Inflammatory macrophage treated with lipopolysaccharide for 1 hour (primary cell): ENCODE measurements at places on chromosomes 3 and 15.

DNA sequence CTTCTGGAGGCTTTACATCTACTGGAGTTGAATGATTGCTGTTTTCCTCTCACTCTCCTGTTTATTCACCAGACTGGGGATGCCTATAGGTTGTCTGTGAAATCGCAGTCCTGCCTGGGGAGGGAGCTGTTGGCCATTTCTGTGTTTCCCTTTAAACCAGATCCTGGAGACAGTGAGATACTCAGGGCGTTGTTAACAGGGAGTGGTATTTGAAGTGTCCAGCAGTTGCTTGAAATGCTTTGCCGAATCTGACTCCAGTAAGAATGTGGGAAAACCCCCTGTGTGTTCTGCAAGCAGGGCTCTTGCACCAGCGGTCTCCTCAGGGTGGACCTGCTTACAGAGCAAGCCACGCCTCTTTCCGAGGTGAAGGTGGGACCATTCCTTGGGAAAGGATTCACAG, 4.3 kb upstream of the LRRK1 start:
- no peak for DNase-seq

- DNase-seq = no peak
Measured at GRCh38 chr3:173993299-173993698, 595.8 kb downstream of the NLGN1 start.

DNA sequence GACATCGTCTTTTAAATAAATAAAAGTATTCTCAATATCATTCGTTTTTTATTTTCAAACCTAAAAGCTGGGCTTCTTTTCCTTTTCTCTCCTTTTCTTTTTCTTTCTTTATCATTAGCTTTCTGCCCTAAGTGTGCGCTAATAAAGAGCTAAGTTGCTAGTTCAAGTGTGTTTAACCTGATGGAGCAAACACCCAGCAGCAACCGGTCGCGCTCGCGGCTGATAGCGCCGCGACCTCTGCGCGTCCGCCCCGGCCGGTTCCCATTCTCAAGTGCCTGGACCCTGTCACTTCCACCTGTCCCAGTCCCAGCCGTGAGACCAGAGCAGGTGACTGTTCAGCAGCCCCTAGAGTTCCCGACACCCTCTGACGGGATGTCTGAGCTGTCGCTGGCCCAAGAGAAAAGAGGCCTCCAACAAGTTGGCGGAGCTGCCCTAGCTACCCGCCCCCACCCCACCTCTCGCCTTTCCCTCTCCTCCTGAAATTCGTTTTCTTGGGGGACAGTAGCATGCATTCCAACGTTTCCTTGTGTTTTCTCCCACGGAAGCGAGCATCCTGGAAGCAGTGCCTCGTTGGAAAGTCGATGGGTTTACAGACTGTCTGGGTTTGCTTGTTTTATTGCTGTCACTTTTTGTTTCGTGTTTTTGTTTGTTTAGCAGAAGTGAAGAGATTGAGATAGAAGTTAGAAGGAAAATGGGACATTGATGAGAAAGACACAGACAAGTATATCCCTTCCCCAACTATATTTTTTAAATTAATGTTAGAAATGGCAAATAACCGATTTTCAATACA, 3.1 kb upstream of the MECOM start:
- DNase-seq = no peak

- DNase-seq = no peak
Measured at GRCh38 chr3:3209714-3210113, 30.2 kb upstream of the CRBN start.

- no peak for DNase-seq
Measured at GRCh38 chr3:147404000-147404799, 2.1 kb downstream of the ZIC4 start.

DNA sequence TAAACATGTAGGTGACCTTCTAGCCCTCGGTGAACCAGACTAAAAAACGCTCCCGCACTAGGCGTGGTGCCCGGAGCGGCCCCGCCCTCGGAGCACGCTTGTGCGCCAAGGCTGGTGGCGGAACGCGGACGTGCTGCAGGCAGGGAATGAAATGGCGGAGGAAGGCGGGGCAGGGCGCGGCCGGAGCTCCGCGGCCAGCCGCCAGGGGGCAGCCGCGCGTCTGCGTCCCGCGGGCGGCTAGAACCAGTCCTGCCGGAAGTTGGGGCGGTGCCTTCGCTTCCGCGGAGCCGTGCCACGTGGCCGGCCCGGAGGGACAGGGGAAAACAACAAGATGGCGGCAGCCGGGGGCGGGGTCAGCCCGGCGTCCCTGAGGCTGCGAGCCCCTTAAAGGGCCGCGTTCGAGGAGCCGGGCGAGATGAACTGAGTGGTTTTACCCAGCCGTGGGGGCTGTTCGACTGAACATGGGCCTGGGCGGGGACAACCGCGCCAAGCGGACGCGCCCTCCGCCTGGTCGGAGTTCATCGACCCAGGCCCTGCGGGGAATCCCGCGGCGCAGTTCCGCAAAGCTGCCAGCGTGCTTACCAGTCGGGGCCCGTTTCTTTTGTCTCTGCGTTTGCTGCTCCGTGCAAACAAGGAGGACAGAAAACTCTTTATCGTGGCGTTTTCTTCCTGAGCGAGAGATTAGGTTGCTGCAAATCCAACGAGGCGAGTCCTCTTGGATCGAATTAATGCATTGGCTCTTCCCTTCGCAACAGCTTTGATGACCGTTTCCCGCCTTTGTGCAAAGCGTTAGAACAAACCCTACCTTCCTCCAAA, 90.9 kb upstream of the CHD2 start:
- DNase-seq = peak; percentile 95

- DNase-seq = peak; percentile 34
Measured at GRCh38 chr15:25869701-25870100, 6.6 kb upstream of the ATP10A start.

GRCh38 chr15:27939246-27939645, 159.9 kb downstream of the OCA2 start:
- DNase-seq = no peak

DNA sequence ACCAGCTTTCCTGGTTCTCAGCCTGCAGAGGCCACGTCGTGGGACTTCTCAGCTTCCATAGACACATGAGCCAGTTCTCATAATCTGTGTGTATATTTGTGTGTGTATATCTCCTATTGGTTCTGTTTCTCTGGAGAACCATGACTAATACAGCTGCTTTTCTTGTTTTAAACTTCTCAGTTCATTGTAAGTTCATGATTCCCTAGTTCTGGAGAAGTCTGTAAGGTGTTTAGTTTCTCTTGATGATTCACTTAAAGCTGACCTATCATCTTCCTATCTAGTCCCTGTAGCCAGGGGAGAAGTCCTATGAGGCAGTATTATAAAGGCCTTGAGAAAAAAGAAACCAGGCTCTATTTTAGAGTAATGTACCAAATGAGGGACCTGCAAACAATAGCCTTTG, 147.7 kb downstream of the RYR3 start:
- DNase-seq = no peak

DNA sequence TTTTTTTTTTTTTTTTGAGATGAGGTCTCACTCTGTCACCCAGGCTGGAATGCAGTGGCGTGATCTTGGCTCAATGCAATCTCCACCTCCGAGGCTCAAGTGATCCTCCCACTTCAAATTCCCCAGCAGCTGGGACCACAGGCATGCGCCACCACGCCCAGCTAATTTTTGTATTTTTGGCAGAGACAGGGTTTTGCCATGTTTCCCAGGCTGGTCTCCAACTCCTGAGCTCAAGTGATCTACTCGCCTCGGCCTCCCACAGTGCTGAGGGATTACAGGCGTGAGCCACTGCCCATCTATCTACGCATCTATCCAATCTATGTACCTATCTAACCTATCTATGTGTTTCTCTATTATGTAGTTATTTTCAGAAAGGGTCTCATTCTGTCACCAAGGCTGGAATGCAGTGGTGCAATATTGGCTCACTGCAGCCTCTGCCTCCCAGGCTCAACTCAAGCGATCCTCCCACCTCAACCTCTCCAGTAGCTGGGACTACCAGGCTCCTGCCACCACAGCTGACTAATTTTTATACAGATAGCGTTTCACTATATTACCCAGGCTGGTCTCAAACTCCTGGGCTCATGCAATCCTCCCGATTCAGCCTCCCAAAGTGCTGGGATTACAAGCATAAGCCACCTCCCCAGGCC, 20.2 kb upstream of the GPX1 start:
- no peak for DNase-seq

DNA sequence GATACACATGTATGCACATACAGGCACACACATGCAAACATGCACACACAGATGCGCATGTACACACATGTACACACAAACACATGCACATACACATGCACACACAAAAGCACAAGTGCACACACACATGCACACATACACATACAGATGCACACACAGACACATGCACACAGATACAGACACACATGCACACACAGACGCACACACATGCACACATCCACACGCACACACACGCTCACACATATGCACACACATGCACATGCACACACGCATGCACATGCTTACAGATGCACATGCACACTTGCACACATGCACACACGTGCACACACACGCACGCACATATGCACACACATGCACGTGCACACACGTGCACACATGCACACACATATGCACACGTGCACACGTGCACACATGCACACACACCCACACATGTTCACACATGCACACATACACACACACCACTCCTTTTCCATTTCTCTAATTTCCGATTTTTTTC, 283.8 kb upstream of the FRG2C start:
- DNase-seq = no peak

GRCh38 chr3:102238362-102238761, 196.5 kb upstream of the ZPLD1 start:
- DNase-seq = no peak

- no peak for DNase-seq
Measured at GRCh38 chr3:11626084-11626463, 17.6 kb downstream of the VGLL4 start.

DNA sequence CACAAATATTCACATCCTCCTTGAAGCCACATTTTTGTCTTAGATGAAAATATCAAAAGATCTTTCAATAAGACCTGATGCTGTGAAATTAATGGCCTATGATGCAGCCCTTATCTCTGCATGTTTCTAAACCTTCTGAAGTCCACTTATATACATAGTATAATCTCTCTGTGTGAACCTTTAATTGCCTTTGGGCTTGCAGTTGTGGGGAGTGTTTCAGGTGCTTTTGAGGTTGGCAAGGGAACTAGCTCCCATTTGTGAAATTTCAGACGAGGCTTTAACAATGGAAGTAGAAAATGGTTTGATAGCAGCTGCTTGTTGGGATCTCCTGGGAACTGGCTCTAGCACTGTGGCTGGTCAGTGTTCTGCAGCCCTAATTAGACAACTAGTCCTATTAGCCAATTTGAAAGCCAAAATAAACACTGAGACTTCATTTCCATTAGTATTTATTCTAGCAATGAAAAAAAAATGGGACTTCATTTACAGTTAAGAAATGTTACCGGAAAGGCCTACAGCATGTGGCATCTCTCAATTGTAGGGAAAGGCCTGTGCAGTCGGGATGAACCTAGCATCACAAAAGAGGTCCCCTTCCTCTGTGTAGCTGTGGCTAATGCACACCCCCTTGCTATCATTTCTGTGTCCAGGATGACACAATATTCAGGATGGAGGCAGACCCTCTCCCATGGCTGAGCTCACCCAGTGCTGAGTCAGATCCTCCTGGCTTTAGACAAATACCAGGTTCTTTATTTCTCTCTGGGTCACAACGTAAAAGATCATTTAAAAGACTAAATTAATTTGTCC, 140.7 kb upstream of the TRIM42 start:
- DNase-seq = no peak

GRCh38 chr3:170189398-170190256, 8.1 kb upstream of the PHC3 start:
- DNase-seq = no peak

GRCh38 chr15:57035664-57036063, 117.2 kb downstream of the TCF12 start:
- no peak for DNase-seq

DNA sequence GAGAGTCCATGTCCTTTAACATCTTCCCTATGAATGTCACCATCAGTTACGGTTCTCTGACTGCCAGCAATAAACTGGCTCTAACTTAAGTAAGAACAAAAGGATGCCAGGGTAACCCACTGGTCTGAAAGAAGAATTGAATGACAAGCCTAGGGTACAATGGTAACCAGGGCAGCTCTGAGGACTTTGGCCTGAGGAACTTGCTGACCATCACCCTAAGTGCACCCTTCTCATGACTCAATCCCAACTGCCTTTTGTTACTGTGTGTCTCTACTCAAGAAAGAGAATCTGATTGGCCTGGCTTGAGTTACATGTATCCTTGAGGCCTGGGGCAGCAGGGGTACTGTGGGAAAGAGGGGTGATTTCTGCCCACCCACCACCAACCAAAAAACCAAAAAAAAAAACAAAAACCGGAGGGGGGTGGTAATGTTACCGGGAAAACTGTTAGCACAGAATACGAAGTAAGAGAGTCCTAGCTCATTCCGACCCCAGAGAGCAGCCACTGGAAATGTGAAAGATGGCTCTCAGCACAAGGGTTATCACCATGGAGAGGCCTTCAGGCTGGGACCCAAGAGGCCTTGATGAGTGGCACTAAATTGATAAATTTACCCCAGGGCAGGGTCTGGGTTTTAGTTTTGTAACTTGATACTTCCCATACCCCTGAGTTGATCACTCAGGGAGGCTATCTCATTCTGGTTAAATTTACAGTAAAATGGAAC, 9.3 kb upstream of the SLC28A1 start:
- DNase-seq = no peak

DNA sequence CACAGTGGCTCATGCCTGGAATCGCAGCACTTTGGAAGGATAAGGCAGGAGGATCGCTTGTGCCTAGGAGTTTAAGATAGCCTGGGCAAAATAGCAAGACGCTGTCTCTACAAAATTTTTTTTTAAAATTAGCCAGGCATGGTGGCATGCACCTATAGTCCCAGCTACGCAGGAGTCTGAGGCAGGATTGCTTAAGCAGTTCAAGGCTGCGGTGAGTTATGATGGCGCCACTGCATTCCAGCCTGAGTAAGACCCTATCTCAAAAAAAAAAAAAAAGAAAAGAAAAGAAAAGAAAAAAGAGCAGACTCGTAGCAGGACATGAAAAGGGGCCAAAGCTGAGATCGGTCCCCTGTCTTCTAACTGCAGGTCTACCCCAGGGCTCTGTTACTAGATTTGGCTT, 18.9 kb downstream of the SRGAP3 start:
- DNase-seq = no peak

- DNase-seq = no peak
Measured at GRCh38 chr3:175082631-175083030, 223.5 kb downstream of the NAALADL2 start.

GRCh38 chr3:21390136-21390535, 360.9 kb downstream of the ZNF385D start:
- no peak for DNase-seq

GRCh38 chr3:58575971-58576652, 1.1 kb downstream of the FAM107A start:
- DNase-seq = no peak

DNA sequence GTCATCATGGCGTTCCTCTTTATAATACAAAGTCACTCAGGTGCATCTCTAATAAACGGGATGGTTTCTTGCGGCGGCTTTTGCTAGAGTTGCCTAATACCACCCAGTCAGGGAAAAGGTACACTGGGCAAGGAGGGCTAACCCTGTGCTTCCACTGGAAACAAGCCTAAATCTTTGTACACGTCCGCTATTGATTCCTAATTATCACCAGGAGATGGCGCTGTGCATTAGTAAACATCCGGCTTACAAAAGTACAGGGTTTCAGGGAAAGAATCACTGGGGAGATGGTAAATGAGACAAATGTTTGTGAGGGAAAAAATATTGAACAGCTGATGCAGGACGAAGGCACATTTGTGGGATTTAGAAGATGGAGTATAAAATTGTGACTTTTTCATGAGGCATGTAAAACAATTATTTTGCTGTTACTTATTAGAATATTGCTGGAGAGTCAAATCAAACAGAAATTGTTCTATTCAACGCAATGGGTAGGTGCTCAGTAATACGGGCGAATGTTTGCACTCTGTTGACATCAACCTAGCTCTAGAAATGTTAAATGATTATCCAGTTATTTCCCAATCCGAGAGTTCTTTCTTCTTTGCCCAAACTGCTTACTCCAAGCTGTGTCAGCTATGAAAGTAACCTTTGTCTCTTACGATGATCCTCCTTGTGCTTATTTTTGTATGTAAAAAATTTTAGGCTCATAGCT, 50.6 kb downstream of the GMNC start:
- DNase-seq = peak; percentile 82
